Bone marrow (tissue), 2 donors: ENCODE measurements at places on chromosomes 3 and 15.

DNA sequence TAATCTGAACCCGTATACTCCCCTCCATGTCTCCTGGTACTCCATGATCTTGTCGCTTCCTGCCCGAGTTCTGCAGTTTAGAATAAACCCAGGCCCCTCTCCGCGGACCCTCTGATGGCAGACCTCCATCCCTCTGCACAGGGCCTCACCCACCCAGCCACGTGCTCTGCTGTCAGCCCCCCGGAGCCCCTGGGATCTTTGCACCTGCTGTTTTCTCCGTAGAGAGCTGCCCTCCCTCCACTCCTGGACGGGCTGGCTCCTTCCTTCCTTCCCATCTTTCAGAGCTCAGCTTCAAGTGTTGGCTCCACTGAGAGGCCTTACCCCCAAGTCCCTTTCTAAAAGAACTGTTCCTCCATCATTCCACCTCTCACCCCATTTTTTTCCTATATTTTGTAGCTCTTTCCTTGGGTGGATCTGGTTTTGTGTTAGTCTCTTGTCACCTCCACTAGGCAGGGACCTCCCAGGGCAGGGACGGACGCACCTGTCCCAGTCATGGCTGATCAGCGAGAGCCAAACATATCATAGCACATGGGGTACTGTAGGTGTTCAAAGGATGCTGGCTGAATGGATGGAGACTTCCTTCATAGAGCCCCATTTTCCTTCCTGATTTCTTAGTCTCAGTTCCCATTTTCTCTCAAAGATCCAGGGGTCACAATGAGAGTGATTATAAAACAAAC lies 106.6 kb downstream of the VGLL4 start:
- no peak for DNase-seq

- peak; percentile 70 for DNase-seq
Observed at GRCh38 chr3:8110966-8111798, 390.4 kb upstream of the LMCD1 start.

GRCh38 chr15:37789397-37789786 lies 145.0 kb upstream of the TMCO5A start:
- DNase-seq: no peak

DNA sequence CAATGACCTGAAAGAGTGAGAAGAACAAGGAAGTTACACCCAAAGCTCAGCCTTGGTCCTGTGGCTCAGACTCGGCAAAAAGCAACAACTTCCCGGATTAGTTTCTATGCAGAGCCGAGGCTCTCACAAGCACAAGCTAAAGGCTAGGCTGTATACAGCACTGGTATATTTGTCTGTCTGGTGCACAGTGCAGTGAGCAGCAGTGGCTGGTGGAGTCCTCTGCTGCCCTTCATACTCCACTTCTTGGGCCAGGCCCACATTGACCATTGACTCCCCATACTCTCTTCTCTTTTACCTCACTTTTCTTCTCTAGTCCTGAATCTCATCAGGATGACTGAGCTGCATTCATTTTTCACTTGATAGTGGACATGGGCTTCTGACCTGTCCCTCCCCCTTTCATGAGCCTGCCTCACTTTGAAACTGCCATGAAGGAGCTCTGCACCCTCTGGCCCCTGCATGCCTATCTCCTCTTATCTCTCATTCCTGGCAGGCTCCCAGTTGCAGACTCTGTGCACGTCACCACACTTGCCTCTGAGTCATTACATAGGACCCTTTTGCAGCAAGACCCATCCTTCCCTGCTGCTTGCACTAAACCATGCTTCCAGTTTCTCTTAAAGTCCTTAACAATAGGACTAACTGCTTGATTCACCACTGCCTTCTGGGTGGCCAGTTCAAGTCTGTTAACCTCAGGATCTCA lies 379.3 kb downstream of the NTRK3 start:
- no peak for DNase-seq

DNA sequence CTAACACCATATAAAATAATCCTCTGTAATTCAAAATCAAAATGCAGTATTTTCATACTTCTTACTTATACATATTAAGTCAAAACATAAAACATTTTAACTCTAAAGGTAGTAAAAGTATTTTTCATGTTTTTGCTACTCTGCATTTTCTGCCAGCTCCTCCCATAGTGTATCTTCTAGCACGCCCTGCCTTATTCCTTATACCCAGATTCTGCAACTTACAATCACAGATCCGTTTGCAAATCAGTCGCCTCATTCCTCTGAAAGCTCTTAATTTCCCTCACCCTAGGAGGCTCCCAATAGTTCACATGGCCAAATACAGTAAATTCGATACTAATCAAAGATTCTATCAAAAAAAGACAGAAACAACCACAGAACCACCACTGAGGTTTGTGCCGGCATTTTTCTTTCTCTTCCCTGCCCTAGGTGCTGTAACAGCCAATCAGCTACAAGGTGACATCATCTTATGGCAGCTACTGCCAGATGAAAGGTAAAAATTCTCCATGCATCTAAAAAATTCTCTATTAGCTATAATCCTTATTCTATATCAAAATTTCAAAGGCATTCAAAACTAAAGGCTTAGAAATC lies 72.9 kb downstream of the CLASP2 start:
- DNase-seq: no peak

GRCh38 chr15:93829115-93829870 lies 402.1 kb upstream of the MCTP2 start:
- no peak for DNase-seq

DNA sequence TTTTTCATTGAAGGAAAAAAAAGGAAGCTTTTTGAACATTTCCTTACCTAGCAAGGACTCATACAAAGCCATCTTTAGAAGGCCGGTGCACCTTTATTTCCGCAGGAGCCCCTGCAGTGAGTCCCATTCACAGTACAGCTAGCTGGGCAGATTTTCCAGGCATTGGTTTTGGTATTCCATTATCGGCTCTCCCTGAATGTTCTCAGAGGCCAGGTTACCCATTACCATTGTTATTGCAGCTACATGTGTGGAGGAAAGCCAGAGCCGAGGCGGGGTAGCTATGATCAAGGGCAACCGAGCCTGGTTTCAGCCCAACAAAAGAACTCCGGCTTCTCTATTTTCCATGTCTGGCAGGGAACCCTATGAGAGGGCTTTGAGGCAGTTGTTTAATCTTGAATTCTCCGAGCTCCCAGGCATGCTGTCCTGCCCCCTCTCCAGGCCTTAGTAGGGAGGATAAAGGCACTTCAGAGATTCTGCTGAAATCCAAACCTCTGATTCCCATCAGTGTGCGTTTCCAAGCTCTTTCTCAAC lies 100.3 kb downstream of the LRRK1 start:
- DNase-seq: no peak

- no peak for DNase-seq
Observed at GRCh38 chr3:69442771-69443311, 57.0 kb upstream of the FRMD4B start.

GRCh38 chr3:106691476-106691875 lies 685.8 kb upstream of the CCDC54 start:
- no peak for DNase-seq

DNA sequence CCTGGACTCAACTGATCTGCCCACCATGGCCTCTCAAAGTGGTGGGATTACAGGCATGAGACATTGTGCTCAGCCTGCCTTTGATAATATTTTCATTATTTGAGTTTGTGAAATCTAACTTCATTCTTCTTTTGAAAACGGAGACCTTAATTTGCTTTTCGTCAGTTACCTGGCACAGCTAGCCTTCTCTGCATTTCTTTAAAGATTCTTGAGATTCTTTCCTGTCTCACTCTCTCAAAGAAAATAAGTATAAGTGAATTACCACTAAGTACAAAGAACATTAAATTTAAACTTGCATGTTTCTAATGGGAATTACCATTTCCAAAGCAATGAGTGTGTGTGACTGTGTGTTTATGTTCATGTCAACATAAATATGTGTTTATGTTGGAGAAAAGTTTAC lies 187.9 kb downstream of the NFKBIZ start:
- no peak for DNase-seq

DNA sequence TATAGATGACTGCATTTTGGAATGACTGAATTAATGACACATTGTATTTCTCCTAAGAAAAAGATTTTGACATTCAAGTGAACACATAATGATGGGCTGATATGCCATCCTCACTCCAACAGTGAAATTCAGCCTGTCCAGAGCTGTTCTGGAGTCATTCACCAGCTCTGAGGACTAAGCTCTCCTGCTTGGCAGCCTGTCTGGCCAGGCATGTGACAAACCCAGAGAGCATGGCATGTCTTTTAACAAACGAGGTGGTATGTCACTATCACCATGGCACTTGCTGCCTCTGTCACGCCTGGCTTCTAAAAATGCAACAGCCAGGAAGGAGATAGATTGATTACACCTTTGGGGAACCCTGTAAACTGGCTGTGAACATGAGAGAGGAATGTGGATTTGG lies 1.4 kb downstream of the ACTC1 start:
- DNase-seq: no peak

DNA sequence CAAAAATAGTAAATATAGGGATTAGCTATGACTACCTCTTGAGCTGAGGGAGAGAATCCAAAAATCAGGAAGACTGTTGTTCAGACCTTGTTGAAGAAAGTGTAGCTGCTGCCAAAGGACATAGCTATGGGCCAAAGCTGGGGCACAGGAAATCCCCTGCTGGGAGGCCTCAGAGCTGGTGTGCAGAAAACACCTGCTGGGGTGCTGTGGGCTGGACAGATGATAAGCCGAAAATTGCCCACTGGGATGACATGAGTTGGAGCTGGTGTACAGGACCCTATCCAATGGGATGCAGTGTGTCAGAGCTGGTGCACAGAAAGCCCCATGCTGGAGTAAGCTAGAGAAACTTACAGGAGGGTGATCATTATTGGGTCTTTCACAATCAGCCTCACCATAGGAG lies 121.9 kb downstream of the NEO1 start:
- no peak for DNase-seq

DNA sequence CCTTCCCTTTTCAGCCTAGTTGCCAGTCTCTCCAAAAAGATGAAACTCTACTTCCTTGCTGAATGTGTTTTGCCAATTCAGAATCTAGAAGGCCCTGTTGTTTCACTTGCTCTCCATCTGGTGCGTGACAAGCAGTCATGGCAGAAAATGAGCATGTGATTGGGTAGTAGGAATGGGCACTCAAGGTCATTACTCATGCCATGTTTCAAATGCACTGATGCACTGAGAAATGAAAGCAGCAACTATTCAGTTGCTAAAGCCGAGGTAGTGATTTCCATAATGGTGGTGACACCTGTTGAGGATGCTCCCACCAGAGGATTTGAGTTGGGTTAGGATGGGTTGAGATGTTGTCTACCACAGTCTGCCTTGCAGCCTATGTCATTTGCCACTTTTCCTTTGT lies 12.7 kb downstream of the ZBTB38 start:
- DNase-seq: no peak

DNA sequence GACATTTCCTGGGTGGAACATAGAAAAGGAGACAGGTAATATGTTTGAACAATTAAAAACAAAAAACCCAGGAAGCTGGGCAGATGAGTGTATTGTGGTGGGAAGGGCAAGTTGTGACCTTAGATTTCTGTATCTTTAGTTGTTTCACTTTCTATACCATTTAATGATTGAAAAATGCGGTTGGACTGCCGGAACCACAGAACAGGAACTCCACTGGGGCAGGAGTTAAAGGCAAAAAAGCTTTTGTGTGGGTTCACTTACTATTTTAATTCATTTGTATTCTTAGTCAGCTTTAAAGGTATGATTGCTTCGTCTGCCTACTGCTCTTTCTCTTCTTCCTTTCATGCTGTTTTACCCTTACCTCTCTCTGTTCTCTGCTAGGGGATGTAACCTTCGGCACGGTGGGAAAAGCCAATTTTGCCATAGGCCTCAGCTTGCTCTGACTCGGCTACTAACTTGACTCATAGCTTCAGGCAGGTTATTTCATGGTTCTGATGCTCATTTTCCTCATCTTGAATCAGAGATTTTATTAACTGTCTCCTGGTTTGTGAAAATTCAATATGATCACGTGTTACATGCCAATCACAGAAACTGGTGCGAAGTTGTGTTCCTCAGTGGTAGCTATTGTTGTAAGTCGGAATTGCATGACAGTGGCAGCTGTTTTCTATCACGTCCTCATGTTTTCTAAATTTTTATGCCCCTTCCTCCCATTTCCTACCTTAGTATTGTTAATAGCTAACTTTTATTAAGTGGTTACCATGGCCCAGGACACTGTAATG lies 1.6 kb upstream of the MCTP2 start:
- DNase-seq: no peak

GRCh38 chr3:170075441-170076091 lies 37.8 kb downstream of the GPR160 start:
- no peak for DNase-seq

- no peak for DNase-seq
Observed at GRCh38 chr3:12593473-12593872, 36.6 kb downstream of the MKRN2 start.

DNA sequence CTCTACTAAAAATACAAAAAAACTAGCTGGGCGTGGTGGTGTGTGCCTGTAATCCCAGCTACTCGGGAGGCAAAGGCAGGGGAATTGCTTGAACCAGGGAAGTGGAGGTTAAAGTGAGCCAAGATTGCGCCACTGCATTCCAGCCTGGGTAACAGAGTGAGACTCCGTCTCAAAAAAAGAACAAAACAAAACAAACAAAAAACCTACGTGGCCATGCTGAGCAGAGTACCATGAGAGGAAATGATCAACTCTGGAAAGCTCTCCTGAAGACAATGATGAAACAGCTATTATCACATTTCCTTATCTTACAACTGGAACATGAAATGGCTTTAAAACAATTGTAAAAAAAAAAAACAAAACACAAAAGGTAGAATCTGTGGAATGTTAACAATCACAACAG lies 75.2 kb downstream of the CHSY1 start:
- no peak for DNase-seq

GRCh38 chr3:8846176-8846575 lies 76.8 kb upstream of the OXTR start:
- DNase-seq: no peak

- DNase-seq: no peak
Observed at GRCh38 chr3:16180737-16181134, 6.3 kb downstream of the GALNT15 start.

DNA sequence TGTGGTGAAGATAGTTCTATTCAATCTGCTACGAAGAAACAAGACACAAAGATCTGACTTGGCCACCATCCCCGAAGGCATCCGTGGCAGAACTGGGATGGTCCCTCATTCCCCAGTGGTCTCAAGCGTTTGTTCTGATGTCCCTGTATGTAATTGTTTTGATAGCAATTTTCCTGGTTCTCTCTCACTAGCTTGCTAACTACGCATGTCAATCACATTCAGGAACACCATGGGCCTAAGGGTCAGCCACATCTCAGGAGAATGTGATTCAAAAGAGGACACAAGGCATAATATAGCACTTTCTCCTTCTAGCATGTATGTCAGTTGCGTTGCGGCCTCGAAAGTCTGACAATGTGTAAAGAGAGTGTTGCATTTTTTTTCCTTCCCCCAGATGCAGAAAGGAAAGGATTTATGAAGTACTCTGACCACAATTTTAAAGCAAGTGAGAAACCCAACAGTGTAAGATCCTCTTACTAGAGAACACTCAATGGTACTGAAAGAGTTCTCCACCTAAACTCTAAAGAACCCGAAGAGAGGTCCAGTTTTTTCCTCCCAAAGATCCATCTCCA lies 32.0 kb upstream of the TCF12 start:
- DNase-seq: no peak

GRCh38 chr3:155101398-155101797 lies 21.3 kb downstream of the MME start:
- no peak for DNase-seq
